ENCODE measurements at places on chromosomes 4 and X.

GRCh38 chrX:42615161-42615563 lies 162.8 kb downstream of the PPP1R2C start:
- DNase-seq: peak; percentile 37

- DNase-seq: no peak
Measured at GRCh38 chr4:136002316-136002715, 1530.0 kb downstream of the PCDH18 start.

DNA sequence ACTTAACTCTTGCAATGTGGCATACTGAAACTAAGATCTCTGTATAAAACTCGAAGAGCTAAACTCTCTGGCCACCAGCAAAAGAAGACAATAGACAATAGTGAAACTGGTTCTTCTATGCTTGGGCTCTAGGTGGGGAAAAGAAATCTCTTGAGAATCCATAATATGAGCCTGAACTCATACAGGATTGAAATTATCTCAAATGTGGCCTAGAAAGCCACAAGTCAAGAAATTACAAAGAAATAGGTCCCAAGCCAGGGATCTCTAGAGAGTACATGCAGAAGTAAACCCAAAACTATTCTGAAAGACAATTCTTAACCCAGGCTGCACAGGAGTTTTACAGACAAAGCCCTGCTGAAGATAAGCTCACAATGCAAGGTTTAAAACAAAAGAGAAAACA lies 127.4 kb downstream of the ANAPC10 start:
- no peak for DNase-seq

- no peak for DNase-seq
Measured at GRCh38 chr4:157447195-157447594, 226.7 kb downstream of the GRIA2 start.

GRCh38 chr4:73575660-73576059 lies 44.6 kb downstream of the RASSF6 start:
- no peak for DNase-seq

DNA sequence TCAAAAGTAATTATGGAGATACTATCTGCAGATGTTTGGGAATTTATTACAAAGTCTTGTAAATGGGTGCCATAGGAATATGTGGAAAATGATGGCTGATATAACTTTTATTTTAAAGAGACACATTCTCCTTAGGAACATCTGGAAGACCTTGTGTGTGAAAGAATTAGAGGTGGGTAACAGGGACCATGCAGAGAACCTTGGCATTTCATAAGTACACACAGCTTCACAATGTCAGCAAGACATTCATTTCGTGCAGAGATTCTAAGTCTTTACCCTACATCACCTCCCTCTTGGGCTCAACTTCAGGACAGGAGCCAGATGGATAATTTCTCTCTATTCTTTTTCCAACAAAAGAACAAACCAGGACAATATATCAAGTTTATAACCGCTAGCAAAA lies 458.1 kb upstream of the INTU start:
- no peak for DNase-seq

GRCh38 chrX:111568354-111568753 lies 56.9 kb downstream of the SERTM2 start:
- DNase-seq: no peak

- DNase-seq: no peak
Measured at GRCh38 chrX:72539822-72540221, 32.8 kb downstream of the HDAC8 start.

GRCh38 chrX:15675490-15675921 lies 10.9 kb upstream of the CLTRN start:
- DNase-seq: peak; percentile 81

DNA sequence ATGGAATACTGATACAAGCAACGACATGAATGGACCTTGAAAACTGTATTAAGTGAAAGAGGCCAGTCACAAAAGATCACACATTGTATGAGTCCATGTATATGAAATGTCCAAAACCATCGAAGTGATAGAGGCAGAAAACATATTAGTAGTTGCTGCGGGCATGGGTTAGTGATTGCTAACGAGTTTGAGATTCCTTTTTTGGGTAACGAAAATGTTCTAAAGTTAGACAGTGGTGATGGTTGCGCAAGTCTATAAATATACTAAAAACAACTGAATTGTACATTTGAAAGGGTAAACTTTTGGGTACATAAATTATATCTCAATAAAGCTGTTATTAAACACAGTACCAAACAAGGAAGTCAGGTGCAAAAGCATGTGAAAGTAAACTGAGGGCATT lies 234.5 kb downstream of the FBXW7 start:
- no peak for DNase-seq

DNA sequence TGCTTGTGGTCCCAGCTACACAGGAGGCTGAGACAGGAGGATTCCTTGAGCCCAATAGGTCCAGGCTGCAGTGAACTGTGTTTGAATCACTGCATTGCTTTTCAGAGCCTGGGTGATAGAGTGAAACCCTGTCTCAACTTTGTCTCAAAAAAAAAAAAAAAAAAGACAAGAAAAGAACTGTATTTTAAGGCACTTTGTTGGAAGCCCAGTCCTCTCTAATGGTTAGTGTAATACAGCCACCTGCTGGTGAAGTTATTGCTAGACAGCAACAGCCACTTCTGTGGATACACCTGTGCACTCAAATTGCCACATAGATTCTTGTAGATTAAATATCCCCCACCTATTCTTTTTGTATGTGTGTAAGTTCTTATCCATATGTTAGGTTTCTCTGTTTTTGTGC lies 10.1 kb upstream of the FGG start:
- DNase-seq: peak; percentile 66

DNA sequence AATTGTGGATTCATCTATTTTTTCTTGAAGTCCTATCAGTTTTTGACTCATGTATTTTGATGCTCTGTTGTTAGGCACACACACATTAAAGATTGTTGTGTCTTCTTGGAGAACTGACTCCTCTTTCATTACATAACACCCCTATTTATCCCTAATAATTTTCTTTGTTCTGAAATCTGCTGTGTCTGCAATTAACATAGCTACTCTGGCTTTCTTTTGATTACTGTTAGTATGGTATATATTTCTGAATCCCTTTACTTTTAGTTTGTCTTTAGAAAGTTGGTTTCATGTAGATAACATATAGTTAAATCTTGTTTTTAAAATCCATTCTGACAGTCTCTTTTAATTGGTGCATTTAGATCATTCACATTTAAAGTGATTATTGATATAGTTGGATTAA lies 5.1 kb upstream of the PJA1 start:
- no peak for DNase-seq

GRCh38 chr4:11359591-11359990 lies 69.1 kb downstream of the HS3ST1 start:
- DNase-seq: no peak

GRCh38 chr4:184824081-184824775 lies 1.5 kb downstream of the ACSL1 start:
- DNase-seq: no peak

GRCh38 chr4:70833675-70834074 lies 6.0 kb downstream of the GRSF1 start:
- no peak for DNase-seq

DNA sequence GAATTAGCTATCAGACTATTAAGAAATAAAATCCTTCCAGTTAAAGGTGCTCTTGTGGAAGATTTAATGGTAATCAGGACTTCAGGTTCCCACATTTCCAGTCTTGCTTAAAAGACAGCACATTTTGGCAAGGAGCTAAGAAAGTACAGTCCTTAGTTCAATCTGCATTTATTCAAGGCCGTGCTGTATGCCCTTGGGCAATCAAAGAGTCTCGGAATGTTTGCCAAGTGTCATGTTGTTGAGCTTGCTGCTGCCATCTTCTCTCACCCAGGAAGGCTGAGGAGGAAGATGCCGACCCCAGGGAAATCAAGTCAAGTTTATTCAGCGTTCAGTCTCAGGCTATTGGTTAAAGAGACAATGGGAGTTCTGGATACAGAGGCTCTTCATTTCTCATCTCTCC lies 388.1 kb upstream of the IGFBP7 start:
- DNase-seq: no peak

DNA sequence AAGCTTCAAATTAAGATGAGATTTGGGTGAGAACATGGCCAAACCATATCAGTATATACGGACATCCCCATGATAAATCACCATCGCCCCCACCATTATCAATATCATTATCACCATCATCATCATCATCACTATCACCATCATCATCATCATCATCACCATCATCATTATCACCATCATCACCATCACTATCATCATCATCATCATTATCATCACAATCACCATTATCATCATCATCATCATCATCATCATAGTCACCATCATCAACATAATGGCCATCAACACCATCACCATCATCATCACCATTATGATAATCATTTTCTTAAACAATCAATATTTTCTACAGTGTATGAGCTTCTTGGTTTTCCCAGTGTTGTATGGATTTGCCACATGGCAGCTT lies 360.9 kb downstream of the NLGN4X start:
- no peak for DNase-seq

GRCh38 chr4:48369771-48370170 lies 28.4 kb downstream of the SLAIN2 start:
- no peak for DNase-seq

DNA sequence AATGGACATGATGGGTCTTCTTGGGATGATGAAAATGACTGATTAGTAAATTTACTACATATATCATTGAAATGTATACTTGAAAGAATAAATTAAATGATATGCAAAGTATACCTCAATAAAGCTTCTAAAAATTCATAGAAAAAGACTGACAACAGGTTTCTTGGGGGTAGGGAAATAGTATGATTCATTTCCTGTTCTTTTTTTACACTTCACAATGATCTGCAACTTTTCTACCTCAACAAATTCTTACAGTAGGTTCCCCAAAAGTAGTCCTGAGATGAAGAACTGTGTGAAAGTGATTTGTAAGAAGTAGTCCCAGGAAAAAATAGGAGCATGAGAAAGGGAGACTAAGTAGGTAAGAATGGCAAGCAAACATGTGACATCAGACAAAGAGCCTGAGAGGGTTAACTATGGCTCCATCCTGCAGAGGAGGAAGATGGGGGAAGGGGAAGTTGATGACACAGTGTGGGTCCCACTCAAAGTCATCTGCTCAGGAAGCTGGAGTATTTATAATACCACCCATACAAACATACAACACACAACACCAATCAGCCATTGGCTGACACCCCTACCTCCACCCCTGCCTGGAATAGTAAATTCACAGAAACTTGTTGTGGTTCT lies 73.9 kb downstream of the ARHGAP6 start:
- DNase-seq: peak; percentile 2

DNA sequence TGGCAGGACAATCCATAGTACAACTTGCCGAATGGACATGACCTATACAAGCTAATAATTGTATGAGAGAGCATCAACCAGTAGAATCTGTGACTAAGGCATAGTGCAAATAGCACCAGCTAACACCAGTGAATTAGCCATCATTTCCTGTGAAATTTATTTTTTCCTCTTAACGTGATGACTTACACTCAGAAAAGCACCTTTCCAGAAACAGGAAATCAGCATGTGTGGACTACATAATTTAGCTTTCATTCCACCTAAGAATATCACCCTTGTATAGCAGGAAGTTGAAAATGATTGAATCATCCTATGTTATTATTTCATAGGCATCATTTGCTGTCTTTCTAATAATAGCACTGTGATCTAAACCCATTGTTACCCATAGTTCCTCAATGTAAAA lies 1393.4 kb upstream of the PCDH7 start:
- no peak for DNase-seq

DNA sequence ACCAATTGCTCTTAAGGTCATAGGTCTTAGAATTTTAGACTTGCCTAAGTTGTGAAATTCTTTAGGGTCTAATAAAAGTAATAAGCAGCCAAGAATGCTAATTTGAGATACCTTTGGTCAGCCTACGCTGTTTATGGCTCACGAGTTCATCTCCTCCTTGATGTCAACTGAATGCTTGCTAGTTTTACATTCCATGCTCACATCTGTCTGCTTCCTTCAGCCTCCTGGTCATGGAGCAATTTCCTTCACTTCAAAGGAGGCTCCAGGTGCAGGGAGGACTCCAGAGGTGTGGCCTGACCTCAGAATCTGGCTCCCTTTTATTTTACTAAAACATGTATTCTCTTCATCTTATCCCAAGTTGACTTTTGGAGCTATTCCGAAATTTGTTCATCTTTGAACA lies 23.3 kb upstream of the LNX1 start:
- no peak for DNase-seq

GRCh38 chrX:150616863-150617198 lies 48.4 kb downstream of the MTM1 start:
- no peak for DNase-seq

- DNase-seq: peak; percentile 80
Measured at GRCh38 chrX:23756165-23756564, 13.1 kb upstream of the ACOT9 start.

GRCh38 chr4:127685292-127685691 lies 44.9 kb upstream of the SLC25A31 start:
- DNase-seq: no peak

- peak; percentile 41 for DNase-seq
Measured at GRCh38 chrX:20265726-20266681, 705 bp downstream of the RPS6KA3 start.

DNA sequence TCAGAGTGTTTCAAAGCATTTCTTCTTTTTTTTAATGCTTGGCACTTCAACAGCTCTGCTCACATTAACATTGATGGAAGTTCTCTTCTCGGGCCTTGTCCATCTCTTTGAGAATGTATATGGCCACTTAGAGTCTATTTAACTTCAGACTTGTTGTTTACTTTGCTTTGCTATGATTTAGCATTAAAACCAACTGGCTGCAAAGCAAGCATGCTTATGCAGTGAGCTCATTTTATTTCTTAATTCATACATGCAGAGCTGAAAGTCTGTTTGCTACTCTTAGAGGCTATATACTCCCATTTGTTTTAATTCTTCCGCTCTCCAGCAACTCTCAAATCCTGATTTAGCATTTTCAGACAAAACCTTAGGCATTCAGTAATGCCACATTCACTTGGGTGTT lies 107.6 kb upstream of the PACRGL start:
- DNase-seq: no peak

GRCh38 chr4:42720533-42720932 lies 63.6 kb upstream of the ATP8A1 start:
- DNase-seq: no peak

DNA sequence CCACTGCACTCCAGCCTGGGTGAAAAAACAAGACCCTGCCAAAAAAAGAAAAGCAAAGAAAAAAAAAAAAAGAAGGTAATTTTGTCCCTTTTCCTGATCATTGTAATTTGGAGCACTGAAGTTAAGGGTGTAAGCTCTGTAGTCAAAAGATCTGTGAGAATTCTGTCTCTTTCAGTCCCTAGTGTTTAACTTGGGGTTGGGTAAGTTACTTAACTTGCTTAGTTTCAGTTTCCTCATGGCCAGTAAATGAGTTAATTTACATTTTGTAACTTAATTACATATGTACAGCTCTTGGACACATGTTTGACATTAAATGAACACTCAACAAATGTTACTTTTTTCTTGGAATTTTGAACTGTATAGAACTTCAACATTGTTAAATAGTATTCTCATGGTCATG lies 10.9 kb upstream of the UBE2K start:
- peak; percentile 29 for DNase-seq

DNA sequence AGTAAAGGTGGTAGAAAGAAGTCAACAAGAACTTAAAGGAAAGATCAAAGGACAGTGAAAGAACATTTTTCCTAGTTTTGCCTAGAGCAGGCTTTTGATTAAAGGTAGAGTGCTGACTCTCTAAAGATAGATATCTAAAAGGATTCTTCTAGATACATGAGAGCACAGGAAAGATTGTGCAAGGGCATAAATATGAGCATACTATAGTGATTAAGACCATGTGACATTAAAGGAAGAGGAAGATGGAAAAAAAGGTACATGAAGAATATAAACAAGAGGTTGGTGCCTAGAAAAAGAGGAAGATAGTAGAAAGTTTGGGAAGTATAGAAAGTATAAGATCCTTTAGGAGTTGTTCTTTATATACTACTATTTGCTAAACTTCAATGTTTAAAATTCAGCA lies 26.1 kb upstream of the TET2 start:
- no peak for DNase-seq
